ENCODE measurements at places on chromosomes 6 and 20.

DNA sequence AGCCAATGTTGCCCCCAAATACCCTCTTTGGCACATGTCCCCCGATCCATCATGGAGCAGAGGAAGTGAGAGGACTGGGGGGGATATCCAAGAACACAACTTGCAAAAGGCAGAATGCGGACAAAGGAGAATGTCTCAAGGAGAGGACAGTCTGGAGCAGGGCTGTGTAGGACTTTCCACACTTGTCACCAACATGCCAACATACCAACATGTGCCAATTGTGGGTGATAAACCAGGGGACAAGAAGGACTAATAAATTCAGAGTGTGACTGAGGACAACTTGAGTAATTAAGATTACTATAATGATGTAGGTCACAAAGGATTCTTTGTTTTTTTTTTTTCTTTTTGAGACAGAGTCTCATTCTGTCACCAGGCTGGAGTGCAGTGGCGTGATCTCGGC, 8.8 kb downstream of the SLC26A8 start:
- DNase-seq, result no peak

DNA sequence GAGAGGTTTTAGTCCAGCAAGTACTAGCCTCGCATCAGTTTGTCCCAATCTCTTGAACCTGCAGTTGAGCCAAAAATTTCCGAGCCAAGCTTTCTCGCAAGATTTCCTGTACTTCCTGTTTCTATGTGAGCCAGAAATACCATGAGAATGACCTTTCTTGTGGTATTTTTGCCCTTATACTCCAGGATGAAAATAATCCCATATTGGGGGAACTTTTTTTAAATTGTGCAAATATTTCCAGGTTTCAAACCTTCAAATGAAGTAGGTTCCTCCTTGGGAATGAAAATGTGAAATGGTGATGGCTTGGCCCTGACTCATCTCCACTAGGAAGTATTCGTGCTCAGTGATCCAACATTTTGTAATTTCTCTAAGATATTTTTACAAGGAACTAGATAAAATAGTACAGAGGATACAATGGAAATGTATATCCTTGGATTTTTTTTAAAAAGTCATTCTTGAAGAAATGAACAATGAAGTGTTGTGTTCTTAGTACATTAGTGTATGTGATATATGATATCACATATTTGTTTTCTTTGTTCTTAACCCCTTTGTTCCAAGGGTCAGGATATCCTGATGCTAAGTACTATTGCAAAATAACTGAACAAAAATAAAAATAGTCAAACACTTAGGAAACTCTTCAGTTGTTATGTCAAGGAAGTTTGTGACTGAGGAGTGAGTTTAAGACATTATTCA, 184.0 kb downstream of the PDE7B start:
- no peak for DNase-seq

DNA sequence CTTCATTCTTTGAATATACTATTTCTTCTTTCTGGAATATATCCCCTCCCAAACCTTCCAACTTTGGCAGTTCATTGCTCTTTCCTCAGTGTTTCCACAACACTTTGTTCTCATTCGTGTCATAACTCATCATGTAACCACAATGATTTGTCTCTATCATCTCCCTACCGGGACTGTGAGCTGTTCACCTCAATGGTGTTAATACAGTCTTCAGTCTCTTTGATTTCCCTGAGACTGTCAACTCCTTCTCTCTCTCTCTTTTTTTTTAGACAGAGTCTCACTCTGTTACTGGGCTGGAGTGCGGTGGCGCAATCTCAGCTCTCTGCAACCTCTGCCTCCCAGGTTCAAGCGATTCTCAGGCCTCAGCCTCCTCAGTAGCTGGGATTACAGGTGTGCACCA, 2.5 kb upstream of the MMP24 start:
- no peak for DNase-seq

GRCh38 chr6:139882977-139883728, 508.7 kb upstream of the CITED2 start:
- no peak for DNase-seq

- no peak for DNase-seq
Measured at GRCh38 chr20:59443550-59443949, 143.1 kb downstream of the EDN3 start.

DNA sequence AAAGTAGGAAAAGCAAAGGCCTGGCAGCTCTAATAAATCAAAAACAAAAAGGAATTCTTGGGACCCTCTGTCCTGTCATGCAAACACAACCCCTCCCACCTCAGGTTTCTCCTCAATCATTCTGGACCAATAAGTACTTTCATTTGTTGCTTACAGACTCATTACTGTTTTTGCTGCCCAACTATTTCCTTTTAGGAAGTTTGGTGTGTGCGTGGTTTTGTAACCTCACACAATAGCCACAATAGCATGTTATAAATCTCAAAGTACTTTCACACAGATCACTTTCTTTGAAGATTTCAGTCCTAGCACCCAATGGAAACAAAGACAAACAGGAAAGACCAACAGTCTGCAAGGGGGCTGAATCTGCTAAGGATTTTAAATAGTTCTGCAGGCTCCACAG, 4.5 kb downstream of the MRPL14 start:
- DNase-seq, result no peak

GRCh38 chr6:7087066-7087465, 20.7 kb upstream of the RREB1 start:
- DNase-seq, result no peak

DNA sequence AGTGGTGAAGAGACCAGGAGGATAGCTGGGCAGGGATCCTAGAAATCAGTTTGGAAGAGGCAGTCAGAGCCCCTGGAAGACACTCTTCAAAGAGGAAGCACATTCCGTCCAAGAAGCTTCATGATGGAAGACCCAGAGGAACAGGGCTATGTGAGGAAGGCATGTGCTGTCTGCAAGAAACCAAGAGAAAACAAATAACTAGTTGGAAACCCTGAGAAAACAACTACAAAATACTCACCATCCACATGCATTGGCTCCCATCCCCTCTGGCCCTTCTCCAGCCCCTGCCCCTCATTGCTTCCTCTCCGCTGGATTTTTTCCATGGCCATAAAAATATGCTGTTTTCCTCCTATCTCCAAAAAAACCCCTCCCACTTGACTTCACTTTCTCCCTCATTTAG, 40.9 kb upstream of the SMOC2 start:
- DNase-seq, result no peak

GRCh38 chr20:24164360-24164759, 175.8 kb upstream of the GGTLC1 start:
- peak; percentile 9 for DNase-seq

DNA sequence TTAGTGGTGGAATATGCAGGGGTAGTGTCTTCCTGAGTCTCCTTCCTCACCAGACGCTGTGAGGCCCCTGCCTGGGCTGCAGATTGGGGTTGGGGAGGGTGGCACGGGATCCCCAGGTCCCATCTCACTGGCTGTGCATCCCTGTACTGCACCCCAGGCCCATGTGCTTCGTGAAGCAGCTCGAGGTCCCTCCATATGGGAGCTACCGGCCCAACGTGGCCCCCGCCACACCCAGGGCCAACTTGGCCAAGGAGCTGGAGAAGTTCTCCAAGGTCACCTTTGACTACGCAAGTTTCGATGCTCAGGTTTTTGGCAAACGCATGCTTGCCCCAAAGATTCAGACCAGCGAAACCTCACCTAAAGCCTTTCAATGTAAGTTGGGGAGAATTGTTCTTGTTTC, 38.6 kb upstream of the PCMTD2 start:
- no peak for DNase-seq

DNA sequence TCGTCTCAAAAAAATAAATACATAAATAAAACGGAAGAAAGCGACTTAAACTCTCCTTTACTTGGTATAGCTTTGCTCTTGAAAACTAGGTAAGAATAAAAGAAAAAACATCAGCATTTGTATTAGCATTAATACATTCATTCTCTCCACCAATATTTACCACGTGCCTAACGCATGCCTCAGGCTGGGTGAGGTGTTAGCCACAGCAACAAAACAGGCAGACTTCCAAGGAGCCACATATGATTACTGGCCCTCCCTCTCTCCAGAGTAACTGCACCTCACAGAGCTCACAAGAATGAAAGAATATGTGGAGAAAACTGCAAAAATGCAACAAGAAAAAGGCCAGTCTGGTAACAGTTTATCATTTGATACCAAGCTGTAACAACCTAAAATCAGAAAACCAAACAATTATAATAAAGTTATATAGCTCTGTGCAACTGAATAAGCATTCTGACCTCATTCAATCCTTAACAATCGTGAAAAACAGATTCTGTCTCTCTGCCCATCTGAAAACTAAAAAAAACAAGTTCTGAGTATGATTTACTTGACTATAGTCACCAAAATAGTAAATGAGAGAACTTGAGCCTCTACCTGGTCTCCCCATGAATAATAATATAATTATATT, 5.2 kb downstream of the NAPB start:
- no peak for DNase-seq

DNA sequence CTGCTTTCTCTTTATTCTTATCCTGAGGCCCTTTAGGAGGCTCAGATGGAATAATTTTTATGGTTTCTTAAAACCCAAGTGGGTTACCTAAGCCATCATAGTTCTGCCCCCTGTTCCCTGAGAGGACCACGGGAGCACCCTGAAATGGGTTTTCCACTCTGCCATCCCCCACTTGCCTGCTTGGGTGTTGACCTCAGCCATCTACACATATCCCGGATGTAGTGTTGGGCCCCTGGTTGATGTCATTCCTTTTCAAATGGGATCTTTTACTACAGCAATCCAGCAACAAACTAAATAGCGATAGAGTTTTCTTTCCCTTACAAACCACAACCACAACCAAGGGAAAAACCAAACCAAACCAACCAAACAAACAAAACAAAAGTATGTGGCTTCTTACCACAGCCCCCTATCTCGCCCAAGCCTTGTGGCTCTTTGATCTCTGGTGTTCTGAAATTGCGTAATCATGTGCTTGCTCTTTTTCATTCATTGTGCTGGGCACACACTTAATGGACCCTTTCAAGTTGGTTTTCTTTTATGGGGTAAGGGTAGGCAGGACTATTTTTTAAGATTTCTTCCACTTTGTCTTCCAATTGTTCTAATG, 154.9 kb downstream of the ESR1 start:
- DNase-seq, result no peak

DNA sequence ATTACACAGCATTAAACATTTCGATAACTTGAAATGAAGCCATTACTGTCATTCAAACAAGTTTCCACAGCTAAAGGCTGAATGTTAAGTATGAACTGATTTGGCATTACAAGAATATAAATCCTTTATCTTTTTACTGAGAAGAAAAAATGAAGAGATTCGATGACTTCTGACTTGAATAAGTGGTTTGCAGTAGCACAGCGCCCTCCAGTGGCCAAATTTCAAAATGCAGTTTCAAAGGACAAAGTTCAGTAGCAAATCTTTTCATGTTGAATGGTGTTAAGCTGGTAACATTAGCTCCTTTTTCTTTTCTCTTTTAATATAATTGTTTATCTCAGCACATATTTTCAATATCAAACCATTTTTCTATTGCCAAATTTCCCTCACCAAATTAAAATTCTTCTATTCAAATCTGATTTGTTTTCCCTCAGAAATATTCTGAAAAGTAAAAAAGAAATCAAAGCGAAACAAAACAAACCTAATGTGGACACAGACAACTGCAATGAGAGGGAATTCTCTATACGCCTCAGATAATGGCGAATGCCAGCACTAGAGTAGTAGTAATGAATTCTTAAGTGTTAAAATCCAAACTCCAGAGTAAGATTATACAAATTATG, 145.7 kb downstream of the BTBD9 start:
- DNase-seq, result peak; percentile 51

DNA sequence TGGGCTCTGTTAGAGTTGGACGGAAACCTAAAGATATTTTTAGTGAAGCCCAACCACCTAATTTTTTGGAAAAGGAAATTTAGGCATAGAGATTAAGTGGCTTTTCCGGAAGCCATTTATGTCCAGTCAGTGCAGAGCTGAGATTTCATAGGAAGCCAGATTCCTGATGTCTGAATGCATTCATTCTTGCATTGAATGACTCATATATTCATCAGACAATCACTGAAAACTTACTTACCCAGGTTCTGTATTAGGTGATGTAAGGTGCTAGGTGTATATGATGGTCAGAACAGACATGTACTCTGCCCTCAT, 4.1 kb downstream of the SH3BGRL2 start:
- DNase-seq, result no peak

DNA sequence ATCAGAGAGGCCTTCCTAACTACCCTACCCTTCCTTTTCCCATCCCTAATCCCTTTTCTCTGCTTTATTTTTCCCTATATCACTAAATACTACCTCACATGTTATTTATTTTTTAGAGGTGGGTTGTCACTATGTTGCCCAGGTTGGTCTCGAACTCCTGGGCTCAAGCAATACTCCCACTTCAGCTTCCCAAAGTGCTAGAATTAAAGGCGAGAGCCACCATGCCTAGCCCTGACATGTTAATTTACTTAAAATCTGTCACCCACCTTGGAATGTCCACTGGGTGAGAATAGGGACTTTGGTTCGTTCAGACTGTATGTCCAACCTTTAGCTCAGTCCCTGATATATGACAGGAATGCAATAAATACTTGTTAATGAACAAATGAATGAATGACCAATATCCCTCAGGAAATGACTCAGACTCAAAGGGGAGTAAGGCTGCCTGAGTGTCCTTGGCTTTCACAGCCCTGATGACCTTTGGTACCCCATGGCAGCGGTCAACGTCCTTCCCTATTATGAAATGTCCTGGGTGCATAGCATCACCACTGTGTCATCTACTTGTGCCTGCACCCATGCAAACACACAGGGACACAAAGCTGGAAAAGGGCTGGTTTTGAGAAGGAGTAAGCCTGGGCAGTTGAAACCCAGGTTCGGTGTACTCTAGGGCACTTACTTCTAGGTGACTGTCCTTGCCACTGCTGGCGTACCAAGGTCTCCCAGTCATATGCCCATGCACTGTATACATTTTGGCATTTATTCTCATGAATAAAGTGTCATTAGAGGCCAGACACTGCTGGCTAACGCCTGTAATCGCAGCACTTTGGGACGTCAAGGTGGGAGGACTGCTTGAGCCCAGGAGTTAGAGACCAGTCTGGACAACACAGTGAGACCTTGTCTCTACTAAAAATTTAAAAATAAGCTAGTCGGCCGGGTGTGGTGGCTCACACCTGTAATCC, 26.5 kb downstream of the BCL2L1 start:
- DNase-seq, result no peak

- DNase-seq, result no peak
Measured at GRCh38 chr6:84775751-84776150, 11.4 kb upstream of the TBX18 start.

- no peak for DNase-seq
Measured at GRCh38 chr6:72977114-72977513, 248.2 kb downstream of the KHDC1L start.

GRCh38 chr6:19712012-19712688, 125.0 kb upstream of the ID4 start:
- DNase-seq, result no peak

DNA sequence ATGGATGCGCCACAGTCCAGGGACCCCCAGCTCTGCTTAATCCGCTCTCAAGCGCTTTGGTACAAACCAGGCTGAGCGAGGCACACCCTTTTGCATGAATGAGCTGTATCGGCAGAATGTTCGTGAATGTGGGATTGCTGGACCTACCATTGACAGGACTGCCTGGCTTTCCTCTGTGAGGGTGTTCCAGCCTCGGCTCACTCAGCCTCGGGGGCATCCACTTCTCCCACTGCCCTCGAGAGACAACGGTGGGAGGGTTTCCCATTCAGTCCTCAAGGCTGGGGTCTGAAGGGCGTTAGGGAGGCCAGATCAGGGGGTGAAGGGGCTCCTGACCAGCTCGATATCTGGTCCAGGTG, 17.4 kb downstream of the MDFI start:
- no peak for DNase-seq

GRCh38 chr6:135941275-135942025, 89.9 kb downstream of the PDE7B start:
- DNase-seq, result no peak

Measured in T-helper 1 cell (primary cell).